Urothelium cell line (cell line): ENCODE measurements at places on chromosomes 5 and 9.
A peak's percentile ranks its signal among the peaks of the same experiment; 100 is the strongest.

DNA sequence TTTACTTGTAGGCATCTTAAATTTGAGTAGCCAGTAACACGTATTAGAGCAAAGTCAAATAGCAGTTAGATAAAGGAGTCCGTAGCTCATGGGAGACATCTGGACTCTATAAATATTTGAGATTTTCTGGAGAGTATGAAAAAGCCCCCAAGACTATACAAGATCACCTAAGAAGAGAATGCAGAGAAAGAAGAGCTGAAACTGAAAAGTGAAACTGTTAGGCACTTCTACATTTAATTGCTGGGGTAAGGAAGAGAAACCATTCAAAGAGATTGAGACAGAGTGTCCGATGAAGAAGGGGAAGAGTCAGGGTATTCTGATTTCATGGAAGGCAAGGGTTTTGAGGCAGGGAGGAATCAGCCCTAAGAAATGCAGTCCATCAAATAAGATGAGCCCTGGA lies 2372.1 kb downstream of the MAT2B start:
- no peak for DNase-seq

GRCh38 chr9:110784309-110784708 lies 115.7 kb downstream of the MUSK start:
- DNase-seq, result no peak

- no peak for DNase-seq
Observed at GRCh38 chr5:145521066-145521465, 314.1 kb downstream of the PRELID2 start.

GRCh38 chr5:3187771-3188425 lies 407.7 kb upstream of the IRX1 start:
- DNase-seq, result peak; percentile 49

DNA sequence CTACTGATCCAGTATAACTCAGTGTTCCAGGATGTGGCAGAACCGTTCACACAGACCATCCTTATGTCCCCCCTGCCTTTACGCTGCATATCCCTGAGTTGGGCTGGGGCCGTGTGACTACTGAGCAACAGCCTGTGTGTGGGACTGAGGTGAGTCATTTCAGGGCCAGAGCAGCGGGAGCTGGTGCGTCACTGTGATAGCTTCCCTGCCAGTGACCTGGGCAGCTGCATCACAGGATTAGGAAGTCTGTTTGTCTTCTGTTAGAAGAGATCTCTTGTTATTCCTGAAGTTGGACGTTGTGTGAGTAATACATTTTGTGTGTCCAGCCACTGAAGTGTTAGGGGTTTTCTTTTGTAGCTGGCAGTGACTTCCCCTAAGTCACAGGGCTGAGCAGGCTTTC lies 35.6 kb downstream of the TPPP start:
- no peak for DNase-seq
